ENCODE measurements at places on chromosomes 12 and 14. TPM values are rescaled to one million over a fixed set of nuclear protein-coding genes. Genes with fewer than 3 reads are reported as not detected.

- no peaks in the 10 kb centered on the region for H3K27me3 ChIP-seq
- H3K4me1 ChIP-seq = no peaks in the 10 kb centered on the region
- H3K36me3 ChIP-seq = peaks cover 1% of the 10 kb centered on the region
- H3K4me3 ChIP-seq = no peak overlapping the region
- peak; percentile 82 for DNase-seq
- peak overlapping the region; percentile 14 for H3K27ac ChIP-seq
Observed at GRCh38 chr12:103841690-103842584, 903 bp upstream of the NT5DC3 start.

DNA sequence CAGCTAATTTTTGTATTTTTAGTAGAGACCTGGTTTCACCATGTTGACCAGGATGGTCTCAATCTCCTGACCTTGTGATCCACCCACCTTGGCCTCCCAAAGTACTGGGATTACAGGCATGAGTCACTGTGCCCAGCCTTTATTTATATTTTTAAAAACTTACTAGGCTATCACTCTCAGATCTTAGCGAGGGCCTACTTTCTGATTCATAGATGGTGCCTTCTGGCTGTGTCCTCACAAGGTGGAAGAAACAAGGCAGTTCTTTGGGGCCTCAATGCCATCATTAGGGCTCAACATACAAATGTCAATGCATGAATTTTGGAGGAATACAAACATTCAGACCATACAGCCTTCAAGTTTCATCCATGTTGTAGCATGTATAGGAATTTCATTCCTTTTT lies 2.4 kb upstream of the DGLUCY start:
- H3K36me3 ChIP-seq = no peaks in the 10 kb centered on the region
- DNase-seq = no peak

ALX1 gene
- total RNA-seq = not detected

OR6C6 gene
- not detected for total RNA-seq

TMEM119 gene
- 14.7 TPM for total RNA-seq

DNA sequence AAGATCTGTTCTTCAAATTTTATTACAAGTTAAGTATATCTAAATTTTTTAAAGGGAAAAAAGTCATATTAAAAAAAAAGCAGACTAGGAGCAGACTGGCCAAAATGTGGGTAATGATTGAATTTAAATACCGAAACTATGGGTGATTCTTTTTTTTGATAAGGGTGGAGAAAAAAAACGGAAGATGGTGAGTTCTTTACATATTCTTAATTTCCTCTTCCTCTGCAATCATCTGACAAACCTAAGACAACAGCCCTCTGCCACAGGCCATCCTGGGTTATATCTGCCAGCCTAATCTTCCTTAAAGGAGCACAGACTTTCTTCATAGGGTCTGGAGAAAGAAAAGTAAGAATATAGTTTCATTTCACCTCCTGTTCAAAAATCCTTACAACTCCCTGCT lies 108.0 kb downstream of the PPP2R5E start:
- H3K27ac ChIP-seq = peak overlapping the region; percentile 47
- peaks cover 16% of the 10 kb centered on the region for H3K4me1 ChIP-seq
- H3K27me3 ChIP-seq = no peaks in the 10 kb centered on the region

PPM1H gene
- total RNA-seq = 5.0 TPM

- H3K27ac ChIP-seq = no peak overlapping the region
- H3K4me1 ChIP-seq = no peaks in the 10 kb centered on the region
- no peaks in the 10 kb centered on the region for H3K27me3 ChIP-seq
Observed at GRCh38 chr14:99630202-99630601, 14.7 kb upstream of the HHIPL1 start.

GRCh38 chr12:128852885-128853599 lies at the start of gene GLT1D1:
Gene GLT1D1, plus strand, starts transcription at chr12:128853478. Its CDS starts 104 bp downstream, at chr12:128853582.
- DNase-seq = peak; percentile 35
- no peaks in the 10 kb centered on the region for H3K36me3 ChIP-seq
- H3K4me1 ChIP-seq = no peaks in the 10 kb centered on the region
- no peak within 1 kb of the TSS for H3K27ac ChIP-seq
- H3K27me3 ChIP-seq = no peaks in the 10 kb centered on the region

RIMKLB gene
- total RNA-seq = 76.2 TPM

PLEKHG7 gene
- not detected for total RNA-seq

- H3K4me3 ChIP-seq = no peak overlapping the region
- H3K27ac ChIP-seq = no peak overlapping the region
- H3K27me3 ChIP-seq = no peaks in the 10 kb centered on the region
- DNase-seq = no peak
Observed at GRCh38 chr12:46387670-46388069, 15.1 kb upstream of the SLC38A2 start.

TNS2 gene
- 275 TPM for total RNA-seq

DNA sequence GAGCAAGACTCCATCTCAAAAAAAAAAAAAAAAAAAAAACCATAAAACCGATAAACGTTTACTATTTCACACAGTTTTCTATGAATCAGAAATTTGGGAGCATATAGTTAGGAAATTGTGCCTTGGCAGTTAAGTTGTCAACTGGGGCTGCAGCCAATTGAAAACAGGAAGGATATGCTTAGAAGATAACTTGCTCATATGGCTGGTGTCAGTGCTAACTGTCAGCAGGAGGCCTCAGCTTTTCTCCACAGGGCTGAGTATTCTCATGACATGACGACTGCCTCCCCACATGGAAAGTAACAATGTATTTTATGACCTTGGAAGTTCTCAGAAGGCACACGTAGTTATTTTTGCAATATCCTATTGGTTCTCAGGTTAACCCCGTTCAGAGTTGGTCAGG lies 29.6 kb upstream of the OR5AU1 start:
- no peaks in the 10 kb centered on the region for H3K36me3 ChIP-seq
- no peaks in the 10 kb centered on the region for H3K4me1 ChIP-seq
- DNase-seq = no peak
- H3K27me3 ChIP-seq = no peaks in the 10 kb centered on the region
- no peak overlapping the region for H3K4me3 ChIP-seq
- no peak overlapping the region for H3K27ac ChIP-seq

GRCh38 chr12:3087758-3088650 lies 10.8 kb downstream of the TSPAN9 start:
- H3K27me3 ChIP-seq = no peaks in the 10 kb centered on the region
- H3K27ac ChIP-seq = no peak overlapping the region
- no peak for DNase-seq
- H3K36me3 ChIP-seq = no peaks in the 10 kb centered on the region
- no peaks in the 10 kb centered on the region for H3K4me1 ChIP-seq

- H3K4me3 ChIP-seq = no peak overlapping the region
- H3K27ac ChIP-seq = no peak overlapping the region
- H3K36me3 ChIP-seq = no peaks in the 10 kb centered on the region
- no peaks in the 10 kb centered on the region for H3K27me3 ChIP-seq
- no peaks in the 10 kb centered on the region for H3K4me1 ChIP-seq
- no peak for DNase-seq
Observed at GRCh38 chr14:34256223-34256622, 205.8 kb downstream of the SPTSSA start.

Data from aorta (tissue), 5 donors.